Activated T-helper 2 cell treated with anti-CD3 and anti-CD28 coated beads, Interferon-gamma antibody, Interleukin-2, Interleukin-4, amounts not matched to agents 10 μg/mL and 5 μg/mL and 100 μg/mL, durations not matched to agents 14 hours and 24 hours and 36 hours (primary cell): ENCODE measurements at places on chromosomes 2 and 18.

- no peak for DNase-seq
Observed at GRCh38 chr2:199309411-199309810, 148.3 kb downstream of the SATB2 start.

- no peak for DNase-seq
Observed at GRCh38 chr2:71923143-71923525, 224.5 kb downstream of the CYP26B1 start.

DNA sequence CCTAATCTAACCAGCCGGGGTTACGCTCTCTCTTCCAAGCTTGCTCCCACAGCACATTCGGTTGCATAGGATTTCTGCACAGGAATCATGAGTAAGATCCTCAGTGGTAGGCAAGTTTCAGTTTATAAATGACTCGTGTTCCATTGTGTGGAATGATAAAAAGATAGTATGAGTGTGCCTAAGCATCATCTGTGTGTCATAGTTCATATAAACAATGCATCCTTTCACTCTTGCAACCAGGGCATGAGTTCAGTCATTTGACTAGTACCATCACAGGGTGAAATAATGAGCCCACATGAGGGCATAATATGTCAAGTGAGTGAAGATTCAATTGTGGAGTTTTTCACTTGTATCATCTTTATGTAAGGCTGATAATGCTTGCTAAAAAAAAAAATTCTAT is 417.1 kb upstream of the CDH2 start:
- DNase-seq: no peak

DNA sequence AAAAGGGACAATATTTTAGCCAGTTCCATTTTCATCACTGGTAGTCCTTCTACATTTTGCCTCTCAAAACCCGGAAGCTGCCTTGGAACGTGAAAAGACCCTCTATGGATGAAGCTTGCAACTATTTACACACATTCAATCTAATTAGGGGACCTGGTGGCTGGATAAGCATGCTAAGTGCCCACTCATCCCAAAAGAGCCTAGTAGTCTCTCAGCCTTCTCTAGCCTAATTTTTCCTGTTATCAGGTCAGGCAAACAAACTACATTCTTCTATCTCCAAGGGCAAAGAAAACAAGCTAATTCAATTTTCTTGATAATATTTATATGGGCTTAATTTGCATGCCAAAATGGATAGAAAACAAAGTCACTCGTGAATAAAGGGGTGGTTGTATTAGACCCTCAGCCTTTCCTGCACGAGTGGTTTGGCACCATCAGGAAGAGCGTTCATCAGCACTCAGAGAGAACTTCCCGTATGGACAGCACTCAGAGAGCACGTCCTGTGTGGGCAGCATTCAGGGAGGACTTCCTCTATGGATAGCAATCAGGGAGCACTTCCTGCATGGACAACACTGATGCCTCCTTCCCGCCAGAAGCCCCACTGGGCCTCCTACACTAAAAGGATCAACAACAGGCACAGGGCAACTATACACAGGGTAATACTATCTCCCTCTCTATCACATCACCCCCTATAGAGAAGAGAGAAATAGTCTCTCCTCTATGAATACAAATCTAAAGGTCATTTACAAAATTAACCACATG is 122.2 kb downstream of the RBMS1 start:
- no peak for DNase-seq

GRCh38 chr18:74277296-74277695 is 14.5 kb downstream of the CYB5A start:
- DNase-seq: no peak

GRCh38 chr18:5975111-5976002 is 80.0 kb upstream of the TMEM200C start:
- no peak for DNase-seq

- DNase-seq: no peak
Observed at GRCh38 chr2:198374375-198375082, 570.1 kb downstream of the PLCL1 start.

DNA sequence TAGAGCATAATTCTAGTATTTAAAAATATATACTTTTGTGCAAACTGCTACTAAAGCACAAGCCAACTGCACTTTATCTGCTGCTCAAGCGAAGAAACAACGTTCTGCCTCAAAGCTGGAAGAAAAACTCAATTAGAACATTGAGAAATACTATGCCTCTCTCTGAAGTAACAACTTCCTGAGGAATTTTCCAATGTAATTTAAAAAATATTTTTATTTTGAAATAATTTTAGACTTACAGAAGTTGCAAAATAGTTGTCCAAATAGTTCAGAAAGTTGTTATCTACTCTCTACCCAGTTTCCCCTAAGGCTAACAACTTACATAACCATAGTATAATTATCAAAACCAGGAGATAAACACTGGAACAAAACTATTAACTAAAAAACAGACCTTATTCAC is 12.3 kb upstream of the POLI start:
- no peak for DNase-seq

DNA sequence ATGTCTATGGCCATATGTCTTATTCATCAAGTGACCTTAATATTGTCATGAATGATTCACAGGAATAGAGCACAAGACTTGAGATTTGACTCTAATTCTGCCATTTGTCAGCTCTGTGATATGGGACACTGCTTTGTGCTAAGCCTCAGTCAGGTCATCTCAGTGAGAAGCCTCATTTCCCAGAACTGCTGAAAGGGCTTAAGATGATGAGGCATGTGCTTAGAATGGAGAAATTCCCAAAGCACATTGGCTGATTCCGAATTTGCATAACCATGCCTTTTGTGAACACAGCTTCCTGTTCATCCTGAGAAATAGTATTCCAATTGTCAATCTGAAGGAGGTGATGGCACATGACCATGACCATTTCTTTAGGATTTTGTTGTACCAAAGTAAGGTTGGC is 218.1 kb downstream of the ALK start:
- DNase-seq: no peak

GRCh38 chr2:64797881-64798575 is 144.3 kb upstream of the SERTAD2 start:
- DNase-seq: no peak
